ENCODE measurements at places on chromosomes 16 and 17.

GRCh38 chr17:67624886-67625656 is 92.7 kb upstream of the NOL11 start:
- no peak for DNase-seq

- DNase-seq, result no peak
Measured at GRCh38 chr16:69794486-69794885, 32.4 kb downstream of the WWP2 start.

GRCh38 chr16:89898201-89898967 is 20.3 kb upstream of the MC1R start:
- DNase-seq, result no peak

GRCh38 chr17:83122834-83123233 is 43.4 kb downstream of the METRNL start:
- DNase-seq, result no peak

GRCh38 chr17:36742267-36743000 is 141.1 kb downstream of the MRM1 start:
- no peak for DNase-seq

DNA sequence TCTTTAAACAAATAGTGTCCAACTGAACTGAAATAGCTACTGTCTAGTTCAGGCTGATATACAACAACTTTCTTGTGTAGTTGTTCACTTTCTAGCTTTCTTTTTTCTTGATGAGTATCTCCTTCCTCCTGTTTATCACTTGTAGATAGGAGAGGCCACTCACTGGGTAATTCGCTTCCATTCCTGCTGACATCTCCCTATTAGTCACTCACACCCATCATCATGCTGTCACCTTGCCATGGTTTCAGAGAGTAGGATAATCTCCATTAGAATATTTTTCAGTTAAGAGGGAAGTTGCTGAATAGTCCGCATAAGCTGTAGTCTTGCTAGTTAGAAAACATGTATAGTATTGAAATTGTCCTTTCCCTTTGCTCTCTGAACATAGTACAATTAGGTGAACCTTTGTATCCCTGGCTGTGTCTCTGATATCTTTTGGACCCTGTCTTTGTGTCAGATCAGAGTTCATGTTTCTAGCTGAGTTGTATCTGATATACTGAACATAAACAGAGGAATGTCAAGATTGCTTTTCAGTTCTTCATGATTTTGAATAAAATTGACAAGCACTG is 64.4 kb upstream of the RASL10B start:
- no peak for DNase-seq

GRCh38 chr16:57993438-57993837 is 7.0 kb downstream of the ZNF319 start:
- no peak for DNase-seq

GRCh38 chr16:66109677-66110076 is 256.8 kb upstream of the CDH5 start:
- no peak for DNase-seq

DNA sequence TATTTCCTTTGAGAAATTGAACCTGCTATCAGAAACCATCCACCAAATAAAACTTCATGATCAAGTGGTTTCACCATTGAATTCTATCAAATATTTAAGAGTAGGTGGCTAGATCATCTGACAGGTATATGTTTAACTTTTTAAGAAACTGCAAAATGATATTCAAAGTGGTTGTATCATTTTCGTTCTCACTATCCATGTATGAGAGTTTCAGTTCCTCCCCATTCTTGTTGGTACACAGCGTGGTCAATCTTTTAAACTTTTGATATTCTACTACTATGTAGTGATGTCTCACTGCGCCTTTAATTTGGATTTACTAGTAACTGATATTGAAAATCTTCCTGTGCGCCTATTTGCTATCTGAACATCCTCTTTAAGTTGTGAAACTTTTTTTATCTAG is 163.7 kb downstream of the CYB561 start:
- DNase-seq, result no peak

All from cardiac fibroblast (primary cell).